ENCODE measurements at places on chromosomes 1 and 21.

DNA sequence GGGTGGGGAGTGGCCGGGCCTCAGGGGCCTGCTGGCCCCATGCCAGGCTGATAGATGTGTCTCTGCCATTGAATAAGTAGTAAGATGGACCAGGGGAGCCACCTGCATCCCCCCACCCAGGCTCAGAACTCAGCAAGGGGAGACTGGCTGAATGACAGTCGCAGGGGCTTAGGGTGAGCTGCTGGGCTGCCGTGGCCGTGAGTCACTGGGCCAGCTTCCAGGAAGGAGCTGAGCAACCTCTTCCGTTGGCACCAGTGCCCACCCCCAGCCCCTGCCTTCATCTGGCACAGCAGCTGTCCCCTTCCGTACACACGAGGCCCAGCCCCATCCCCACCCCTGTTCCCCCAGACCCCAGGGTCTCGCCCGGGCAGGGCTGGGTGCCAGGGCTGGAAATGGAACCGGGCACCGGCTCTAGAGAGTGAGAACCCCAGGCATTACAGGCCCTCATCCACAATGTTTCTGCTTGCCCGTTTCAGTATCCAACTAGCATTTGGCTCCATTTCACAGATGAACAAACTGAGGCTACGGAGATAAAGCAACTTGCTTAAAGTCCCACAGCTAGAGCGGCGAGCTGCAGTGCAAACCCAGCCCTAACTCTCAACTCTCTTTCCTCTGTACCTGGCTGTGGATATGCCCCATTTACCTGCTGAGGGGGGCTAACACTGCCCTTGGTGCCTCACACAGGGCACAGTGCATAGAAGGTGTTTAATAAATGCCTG, 10.2 kb downstream of the WNT4 start:
- DNase-seq, result no peak

- DNase-seq, result no peak
Measured at GRCh38 chr1:153945131-153945794, 1.3 kb downstream of the DENND4B start.

GRCh38 chr1:178726087-178726517, 1.1 kb downstream of the RALGPS2 start:
- DNase-seq, result peak; percentile 17

DNA sequence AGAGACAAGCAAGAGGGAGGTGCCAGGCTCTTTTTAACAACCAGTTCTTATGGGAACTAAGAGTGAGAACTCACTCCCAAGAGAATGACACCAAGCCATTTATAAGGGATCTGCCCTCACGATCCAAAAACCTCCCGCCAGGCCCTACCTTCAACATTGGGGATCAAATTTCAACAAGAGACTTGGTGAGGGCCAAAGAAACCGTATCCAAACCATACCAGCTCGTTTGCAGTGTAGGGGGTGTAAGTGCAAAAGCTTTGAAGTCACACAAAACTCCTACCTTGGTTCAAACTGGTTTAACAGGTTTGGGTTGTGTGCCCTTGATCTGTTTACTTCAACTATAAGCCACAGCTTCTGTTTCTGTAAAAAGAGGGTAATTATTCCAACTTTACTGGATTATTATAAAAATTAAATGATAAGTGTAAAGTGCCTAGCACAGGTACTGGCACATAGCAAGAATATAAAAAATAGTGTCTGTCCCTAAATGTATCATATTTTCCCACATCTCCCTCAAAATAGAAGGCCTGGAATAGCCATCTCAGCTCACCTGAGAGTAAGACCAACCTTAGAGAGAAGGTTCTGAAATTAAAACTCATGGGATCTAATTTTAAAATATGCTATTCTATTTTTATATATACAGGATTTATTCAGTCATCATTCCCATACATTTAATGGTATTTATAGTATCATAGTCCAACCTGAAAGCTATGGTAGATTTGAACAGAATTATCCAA, 7.0 kb upstream of the USP25 start:
- peak; percentile 20 for DNase-seq

- no peak for DNase-seq
Measured at GRCh38 chr1:99657213-99658030, 11.5 kb downstream of the PALMD start.

GRCh38 chr1:211870156-211870555, 39.6 kb upstream of the LPGAT1 start:
- no peak for DNase-seq

GRCh38 chr1:4786055-4786454, 131.6 kb downstream of the AJAP1 start:
- DNase-seq, result no peak

DNA sequence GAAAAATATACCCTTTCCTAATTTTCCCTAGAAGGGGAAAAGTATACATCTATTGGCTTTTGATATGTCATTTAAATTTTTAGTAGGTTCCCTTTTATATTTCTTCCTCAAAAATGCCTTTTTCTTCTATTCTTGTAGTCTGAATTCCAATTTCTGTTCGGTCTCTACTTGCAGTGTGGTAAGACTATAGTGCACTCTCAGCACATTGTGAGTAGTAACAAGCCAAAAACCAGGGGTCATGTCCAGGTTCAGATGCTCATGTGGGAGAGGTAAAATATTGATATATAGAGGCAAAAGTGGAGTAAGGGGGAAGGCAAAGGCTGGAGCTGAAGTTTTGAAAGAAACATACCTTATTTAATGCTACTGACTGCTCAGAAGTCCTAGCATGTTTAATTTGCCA, 4.0 kb upstream of the FCGR2A start:
- no peak for DNase-seq

DNA sequence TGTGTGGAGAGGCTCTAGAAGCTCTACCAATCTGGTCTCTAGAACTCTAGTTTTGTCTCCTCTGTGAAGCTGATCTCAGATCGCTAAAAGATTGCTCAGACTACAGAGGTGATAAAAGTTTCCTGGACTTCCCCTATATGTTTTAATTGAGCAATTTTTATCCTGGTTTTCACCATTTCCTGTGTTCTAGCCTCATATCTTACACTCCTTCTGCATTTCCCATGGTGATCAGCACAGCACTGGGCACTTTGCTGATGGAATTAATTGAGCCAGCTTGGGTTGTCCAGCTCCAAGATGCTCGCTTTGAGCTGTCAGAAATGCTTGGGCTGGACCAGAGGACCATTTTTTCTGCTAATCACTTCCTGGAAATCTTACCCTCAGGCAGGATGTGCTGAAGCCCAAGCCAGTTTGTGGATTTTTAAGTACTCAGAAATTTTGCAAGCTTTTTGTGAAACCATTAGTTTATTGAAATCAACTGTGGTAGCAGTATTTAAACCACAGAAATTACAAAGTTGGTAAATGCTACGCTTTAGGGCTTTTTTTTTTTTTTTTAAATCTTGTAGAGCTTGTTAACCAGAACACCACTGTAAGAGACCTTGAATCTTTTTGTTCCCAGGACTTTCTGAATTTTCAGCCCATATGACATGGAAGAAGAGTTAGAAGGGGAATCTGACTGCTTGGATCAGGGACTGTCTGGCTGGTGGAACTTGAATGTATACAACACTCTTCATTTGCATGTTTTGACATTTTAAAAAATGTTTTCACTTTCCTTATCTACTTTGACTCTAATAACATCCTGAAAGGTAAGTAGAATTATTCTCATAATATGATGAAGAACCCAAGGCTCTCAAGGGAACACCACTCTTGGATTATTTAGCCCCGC, 28.4 kb downstream of the CD48 start:
- DNase-seq, result no peak

DNA sequence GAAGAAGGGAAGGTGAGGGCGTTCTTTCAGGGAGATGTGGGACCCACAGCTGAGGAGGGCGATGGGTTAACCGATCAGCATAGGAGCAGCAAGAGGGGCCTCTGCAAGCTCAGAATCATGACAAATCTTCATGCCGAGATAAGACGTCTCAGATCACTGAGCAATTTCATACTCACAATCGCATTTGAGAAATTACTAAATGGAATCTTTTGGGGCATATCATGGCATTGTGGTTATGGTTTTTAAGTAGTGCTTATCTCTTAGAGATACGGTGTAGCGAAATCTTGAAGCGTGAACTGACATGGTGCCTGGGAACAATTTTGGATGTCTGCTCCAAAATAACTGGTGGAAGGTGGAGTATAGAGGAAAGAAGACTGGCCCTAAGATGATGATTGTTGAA, 6.2 kb downstream of the TNNT2 start:
- no peak for DNase-seq

- no peak for DNase-seq
Measured at GRCh38 chr1:94974241-94974640, 47.3 kb upstream of the CNN3 start.

DNA sequence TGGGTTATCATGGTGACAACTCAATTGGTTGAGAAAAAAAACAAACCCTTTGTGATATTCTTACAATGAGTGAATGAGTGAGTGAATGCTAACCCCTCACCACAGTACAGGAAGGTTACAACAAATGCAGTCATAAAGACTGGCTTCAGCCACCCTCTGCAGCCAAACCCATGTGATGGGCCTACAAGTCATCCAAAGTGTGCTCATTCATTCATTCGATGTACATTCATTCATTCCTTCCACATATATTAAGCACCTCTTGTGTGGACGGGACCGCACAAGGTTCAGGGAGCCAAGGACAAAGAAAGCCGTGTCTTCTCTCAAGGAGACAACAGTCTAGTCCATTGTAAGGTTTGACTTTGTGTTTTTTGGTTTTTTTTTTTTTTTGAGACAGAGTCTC, 49.4 kb downstream of the WDR4 start:
- no peak for DNase-seq

DNA sequence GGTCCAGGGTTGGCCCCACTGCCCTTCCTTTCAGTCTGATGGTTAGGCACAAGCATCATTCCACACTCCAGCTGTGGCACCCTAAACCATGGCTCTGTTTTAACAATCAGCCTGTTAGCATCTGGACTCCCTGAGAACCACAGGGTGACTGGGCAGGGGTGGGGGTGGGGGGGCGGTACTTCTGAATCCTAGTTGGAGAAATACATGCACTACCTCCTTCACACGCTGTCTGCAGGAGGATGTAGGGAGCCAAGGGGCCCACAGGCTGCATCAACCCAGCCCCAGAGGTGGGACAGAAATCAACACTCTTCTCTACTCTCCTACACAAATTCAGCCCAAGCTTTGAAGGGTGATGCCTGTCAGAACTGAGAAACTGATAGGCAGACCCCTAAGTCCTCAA, 23.8 kb downstream of the DDX20 start:
- no peak for DNase-seq

- no peak for DNase-seq
Measured at GRCh38 chr1:208855403-208855802, 611.2 kb upstream of the PLXNA2 start.

- no peak for DNase-seq
Measured at GRCh38 chr1:107941123-107941522, 23.9 kb downstream of the VAV3 start.

- DNase-seq, result no peak
Measured at GRCh38 chr1:237033804-237034203, 8.2 kb upstream of the RYR2 start.

- DNase-seq, result no peak
Measured at GRCh38 chr21:42513151-42513984, at the start of gene SLC37A1. Gene SLC37A1, plus strand, starts transcription at chr21:42513852. Its CDS starts 4,603 bp downstream, at chr21:42518455.

DNA sequence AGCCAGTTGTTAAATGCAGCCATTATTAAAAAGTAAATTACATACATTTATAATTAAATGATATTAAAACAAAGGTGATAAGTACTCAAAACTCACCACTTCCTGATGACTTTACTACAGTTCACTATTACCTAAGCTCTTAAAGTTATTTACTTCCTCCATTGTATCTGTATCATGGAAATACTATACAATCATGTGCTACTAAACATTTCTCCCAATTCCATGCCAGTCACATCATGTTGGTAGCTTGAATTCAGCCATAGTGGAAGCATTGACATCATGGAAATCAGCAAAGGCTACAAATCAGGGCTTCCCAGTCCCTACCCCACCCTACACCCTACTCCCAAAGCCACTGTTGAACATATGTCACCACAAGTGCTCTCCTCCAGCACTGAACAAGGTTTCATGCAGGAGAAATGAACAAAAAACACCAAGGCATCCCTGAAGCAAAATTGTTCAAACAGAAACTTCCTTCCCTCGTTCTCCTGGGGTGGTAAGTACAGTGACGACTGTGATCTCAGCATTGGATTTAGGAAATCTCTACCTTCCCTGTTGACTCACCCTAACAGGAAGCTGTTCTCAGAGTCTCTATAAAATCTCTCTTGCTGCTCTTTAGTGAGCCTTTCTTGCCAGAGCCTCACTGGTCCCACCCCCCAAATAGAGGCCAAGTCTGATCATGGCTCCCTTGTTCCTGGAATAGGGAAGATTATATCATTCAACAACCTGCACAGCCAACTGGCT, 12.7 kb downstream of the VSIG8 start:
- no peak for DNase-seq

DNA sequence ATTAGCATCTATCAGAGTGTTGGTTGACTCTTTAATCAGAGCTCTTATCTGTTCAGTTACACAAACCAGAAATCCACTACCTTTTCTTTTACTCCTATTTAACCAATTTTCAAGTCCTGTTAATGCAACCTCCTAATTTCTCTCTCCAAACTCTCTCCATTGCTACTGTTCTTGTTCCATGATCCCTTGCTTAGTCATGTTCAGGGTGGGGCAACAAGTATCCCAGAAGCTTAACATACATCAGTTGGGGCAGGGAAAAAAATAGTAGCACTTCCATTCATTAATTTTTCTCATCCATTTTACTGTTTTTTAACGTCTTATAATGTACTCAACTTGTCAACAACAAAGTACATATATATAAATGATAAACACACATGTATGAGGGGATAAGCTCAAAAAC, 111.2 kb upstream of the LBR start:
- DNase-seq, result no peak

DNA sequence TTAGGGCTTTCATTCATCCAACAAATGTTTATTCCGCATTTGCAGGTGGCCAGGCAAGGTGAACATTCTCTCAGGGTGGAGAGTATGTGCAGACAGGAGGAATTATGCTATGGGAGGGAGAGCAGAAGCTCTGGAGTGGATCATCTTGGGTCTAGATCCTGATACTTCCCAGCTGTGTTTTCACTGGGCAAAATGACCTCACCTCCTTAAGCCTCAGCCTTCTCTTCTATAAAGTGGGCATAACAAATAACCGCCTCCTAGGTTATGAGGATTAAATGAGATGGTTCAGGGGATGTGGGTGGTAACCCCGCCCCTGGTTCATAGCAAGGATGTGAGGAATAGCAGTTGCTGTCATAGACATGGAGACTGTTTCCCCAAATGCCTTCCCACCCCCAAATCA, 1.7 kb upstream of the TMEM51 start:
- DNase-seq, result peak; percentile 38

DNA sequence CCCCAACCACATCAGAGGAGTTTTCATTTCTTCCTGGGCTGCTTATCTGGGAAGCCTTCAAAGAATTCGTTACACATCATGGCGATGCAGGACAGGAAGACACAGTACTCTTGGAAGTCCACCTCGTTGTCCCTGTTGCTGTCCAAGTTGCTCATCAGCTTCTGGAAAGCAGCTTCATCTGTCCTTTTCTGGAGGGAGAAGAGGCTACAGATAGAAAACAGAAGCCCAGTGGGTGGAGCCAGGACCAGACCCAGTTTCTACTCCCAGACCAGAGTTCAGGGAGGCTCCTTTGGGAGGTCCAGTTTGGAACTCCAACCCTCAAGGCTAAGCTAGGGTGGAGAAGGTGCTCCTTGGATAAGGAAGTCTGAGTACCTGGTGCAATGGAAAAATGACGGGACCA, 1.9 kb downstream of the S100A4 start:
- DNase-seq, result no peak

All from NCI-H748 treated with DMSO at 0.1 percent for 48 hours (cell line).